ENCODE measurements at places on chromosomes 1 and 21.

- DNase-seq: no peak
These were observed 64.4 kb upstream of the TLR5 start for GRCh38 chr1:223207293-223208066.

GRCh38 chr1:73868810-73869336 is 329.1 kb downstream of the LRRIQ3 start:
- DNase-seq: no peak

DNA sequence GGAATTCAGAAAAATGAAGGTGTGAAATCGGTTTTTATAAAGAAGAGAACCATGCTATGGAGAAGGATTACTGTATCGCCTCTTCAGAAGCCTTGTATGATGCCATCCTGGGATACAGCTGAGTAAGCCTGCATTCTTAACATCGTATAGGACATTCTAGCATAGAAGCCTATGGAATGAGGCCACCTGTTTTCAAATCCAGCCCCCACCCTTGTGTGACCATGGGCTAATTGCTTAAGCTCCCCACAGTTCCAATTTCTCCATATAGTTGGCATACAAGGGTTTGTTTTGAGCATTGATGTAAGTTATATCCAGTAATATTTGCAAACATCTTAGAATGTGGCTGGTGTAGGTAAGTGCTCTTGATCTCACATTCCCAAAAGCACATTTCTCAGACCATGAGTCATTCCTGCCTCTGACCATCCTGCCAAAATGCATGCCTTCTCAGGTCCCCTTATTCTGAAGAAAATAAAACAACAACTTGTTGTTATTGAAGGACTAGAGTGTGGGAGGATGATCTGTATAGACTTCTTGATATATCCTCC is 1.5 kb downstream of the OR14A2 start:
- no peak for DNase-seq

DNA sequence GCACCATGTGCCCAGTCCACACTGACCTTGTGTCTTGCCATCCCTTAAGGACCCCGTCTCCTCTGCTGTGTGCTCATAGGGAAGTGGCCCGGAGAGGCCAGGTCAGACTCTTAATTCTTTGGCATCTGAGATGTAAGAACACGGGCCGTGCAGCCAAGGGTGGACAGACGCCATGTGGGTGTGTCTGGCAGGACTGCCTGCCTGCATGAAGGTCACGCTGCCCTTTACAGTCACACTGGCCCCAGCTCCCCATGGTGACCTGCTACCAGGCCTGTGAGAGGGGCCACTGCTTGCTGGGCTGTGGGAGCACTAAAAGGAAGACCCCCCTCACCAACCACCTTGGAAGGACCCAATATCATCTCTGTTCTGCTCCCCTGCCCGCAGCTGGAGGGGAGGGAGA is 17.7 kb downstream of the DHRS3 start:
- DNase-seq: no peak

GRCh38 chr1:114002492-114003239 is 23.4 kb downstream of the OLFML3 start:
- DNase-seq: no peak

GRCh38 chr1:78171736-78172590 is 126.2 kb downstream of the GIPC2 start:
- DNase-seq: no peak

DNA sequence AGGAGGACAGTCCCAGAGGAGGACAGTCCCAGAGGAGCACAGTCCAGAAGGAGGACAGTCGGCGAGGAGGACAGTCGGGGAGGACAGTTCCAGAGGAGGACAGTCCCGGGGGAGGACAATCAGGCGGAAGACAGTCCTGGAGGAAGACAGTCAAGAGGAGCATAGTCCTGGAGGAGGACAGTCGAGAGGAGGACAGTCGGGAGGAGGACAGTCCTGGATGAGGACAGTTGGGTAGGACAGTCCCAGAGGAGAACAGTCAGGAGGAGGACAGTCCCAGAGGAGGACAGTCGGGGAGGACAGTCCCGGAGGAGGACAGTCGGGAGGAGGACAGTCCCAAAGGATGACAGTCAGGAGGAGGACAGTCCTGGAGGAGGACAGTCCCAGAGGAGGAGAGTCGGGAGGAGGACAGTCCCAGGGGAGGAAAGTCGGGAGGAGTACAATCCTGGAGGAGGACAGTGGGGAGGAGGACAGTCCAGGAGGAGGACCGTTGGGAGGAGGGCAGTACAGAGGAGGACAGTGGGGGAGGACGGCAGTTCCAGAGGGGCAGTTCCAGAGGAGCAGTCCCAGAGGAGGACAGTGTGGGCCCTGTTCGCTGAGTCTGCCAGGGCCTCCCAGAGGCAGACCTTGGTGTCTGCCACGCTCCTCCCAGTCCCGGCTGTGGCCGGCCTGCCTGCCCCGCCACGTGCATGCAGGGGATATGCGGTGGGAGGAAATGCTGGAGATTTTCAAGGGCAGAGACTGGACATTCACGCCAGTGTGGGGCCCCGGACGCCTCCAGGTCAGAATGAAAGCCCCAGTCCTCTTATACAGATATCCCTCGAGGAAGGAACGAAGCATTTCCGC is 183.8 kb upstream of the ARHGEF16 start:
- DNase-seq: no peak

GRCh38 chr21:45541221-45542039 is 810 bp downstream of the SLC19A1 start:
- DNase-seq: peak; percentile 58

GRCh38 chr1:39080831-39081270 is 54.7 kb downstream of the NDUFS5 start:
- no peak for DNase-seq

GRCh38 chr1:245263529-245264095 is 108.8 kb downstream of the KIF26B start:
- DNase-seq: no peak

DNA sequence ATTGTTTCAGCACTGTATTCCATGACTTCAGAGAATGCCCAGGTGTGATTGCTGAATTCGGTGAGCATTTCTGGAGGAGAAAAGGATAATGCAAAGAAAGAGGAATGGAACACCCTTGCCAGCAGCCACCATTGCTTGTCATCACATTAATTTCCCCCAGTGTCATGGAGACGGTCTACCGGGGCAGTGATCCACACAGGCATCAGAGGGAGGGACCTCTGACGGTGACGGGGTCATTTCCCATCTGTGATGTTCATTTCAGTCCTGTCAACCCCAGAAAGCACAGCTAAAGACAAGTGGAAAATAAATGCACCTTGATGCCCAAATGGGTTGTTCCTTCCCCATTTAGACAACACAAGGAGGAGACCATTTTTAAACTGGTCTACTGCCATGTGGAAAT is 376.4 kb downstream of the PCP4 start:
- no peak for DNase-seq

GRCh38 chr1:186700722-186701121 is 20.5 kb upstream of the PTGS2 start:
- DNase-seq: no peak

DNA sequence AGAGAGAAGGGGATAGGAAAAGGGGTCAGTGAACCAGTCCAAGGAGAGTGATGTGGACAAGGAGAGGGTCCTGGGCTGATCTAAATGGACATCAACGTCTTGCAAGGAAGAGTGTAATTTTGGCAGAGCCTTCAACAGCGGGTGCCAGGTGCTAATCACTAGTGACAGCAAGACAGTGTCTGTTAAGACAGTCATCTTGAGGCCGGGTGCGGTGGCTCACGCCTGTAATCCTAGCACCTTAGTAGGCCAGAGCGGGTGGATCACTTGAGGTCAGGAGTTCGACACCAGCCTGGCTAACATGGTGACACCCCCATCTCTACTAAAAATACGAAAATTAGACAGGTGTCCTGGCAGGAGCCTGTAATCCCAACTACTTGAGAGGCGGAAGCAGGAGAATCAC is 12.2 kb upstream of the PADI6 start:
- DNase-seq: no peak

DNA sequence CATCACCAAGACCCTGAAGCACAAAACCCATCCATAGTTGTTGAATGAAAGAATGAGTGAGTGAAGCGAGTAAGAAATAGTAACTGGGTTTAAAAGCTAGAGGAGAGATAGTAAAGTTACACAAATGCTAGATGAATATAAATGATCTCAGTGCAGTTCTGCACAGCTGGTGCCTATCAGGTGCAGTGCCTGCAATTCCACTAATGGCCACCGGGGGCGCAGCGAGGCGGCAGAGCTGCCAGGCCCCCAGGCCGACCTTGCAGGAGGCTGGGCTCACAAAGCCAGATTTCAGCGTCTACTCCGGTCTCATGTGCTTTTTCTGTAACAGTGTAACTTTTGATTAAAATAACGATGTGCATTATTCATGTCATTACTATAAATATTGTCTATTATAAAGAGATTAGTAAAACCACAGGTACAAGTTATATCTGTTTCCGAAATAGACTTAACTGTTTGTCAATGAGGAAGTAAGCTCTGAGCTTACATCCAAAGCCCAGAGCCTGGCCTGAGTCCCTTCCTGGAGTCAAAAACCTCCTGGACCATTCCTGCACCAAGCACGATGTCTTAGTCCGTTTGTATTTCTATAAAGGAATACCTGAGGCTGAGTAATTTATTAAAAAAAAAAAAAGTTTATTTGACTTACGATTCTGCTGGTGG is 477.6 kb downstream of the NPHP4 start:
- DNase-seq: peak; percentile 46

DNA sequence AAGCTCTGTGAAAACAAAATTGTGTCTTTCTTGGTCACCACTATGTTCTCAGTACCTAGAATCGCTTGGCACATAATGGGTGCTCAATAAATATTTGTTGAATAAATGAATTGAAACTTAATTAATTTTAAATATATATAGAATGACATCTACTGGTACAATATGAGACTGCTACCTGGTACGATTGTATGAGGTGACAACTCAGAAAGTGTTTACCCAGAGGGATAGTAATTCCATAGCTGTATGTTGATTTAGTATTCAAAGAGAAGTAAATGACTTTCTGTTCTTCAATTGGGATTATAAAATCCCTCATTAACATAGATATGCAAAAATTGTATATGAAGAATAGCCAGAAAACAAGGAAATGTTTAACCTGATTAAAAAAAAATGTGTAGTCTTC is 128.7 kb downstream of the RPS6KC1 start:
- DNase-seq: no peak

GRCh38 chr1:115650961-115651360 is 9.2 kb downstream of the VANGL1 start:
- DNase-seq: no peak

DNA sequence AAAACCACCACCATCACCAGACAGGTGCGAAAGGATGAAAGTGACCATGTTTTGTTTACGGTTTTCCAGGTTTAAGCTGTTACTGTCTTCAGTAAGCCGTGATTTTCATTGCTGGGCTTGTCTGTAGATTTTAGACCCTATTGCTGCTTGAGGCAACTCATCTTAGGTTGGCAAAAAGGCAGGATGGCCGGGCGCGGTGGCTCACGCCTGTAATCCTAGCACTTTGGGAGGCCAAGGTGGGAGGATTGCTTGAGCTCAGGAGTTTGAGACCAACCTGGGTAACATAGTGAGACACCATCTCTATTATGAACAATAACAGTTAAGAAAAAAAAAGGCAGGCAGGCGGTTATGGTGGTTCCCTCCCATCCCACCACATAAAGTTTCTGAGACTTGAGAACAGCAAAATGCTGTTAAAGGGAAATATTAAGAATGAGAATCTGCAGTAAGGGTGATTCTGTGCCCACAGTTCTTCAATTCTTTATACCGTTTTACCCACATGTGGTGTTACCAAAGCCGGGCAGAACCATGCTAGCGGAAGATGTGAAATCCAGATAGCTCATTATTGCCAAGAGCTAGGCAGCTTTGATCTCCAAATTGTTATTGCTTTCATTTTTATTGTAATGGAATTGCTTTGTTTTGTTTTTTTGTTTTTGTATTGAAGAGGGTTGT is 34.5 kb upstream of the TDRD10 start:
- DNase-seq: no peak

- no peak for DNase-seq
These were observed 26.3 kb downstream of the PCSK9 start for GRCh38 chr1:55065648-55066047.

DNA sequence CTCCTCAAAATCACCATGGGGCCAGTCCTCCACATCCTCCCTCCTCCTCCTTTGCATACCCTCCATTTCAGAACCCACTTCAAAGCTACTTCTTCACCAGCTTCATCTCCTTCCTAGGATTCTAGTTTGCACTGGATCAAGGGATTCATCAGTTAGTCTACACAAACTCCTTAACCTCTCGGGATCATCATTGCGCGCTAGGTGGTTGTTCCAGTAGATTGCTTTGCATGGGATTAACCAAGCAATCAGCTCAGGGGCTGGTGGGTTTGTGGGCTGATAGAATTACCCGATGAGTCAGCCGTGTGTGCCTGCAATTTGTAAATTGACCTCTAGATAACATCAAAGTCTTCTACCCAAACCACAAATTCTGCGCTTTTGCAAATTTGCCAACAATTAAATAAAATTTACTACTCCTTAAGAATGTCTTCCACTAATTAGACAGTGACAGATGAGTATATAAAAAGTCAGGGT is 7.7 kb downstream of the KANK4 start:
- DNase-seq: no peak

GRCh38 chr1:228646717-228647522 is 88.4 kb upstream of the RHOU start:
- DNase-seq: no peak

GRCh38 chr1:111204201-111204982 is 3.9 kb upstream of the DENND2D start:
- DNase-seq: peak; percentile 70

DNA sequence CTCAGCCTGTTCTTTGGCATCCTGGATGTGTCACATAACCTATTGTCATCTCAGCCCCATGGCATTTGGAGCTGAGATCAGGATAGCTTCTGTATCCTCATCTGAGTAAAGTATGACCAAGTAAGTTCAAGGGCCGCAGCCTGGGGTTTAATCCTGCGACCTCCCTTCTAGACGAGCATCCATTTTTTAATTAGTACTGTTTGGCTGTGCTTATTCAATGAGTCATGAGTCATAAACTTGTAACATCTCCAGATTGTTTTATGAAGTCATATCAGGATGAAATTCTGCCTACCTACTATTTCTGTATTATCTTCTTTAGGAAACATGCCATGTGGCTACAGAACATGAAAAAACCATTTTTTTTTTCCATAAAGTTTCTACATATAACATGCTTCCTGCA is 119.1 kb downstream of the ERG start:
- DNase-seq: no peak

GRCh38 chr1:228988664-228989063 is 253.4 kb downstream of the RHOU start:
- no peak for DNase-seq

- DNase-seq: no peak
These were observed 73.7 kb upstream of the EDEM3 start for GRCh38 chr1:184828369-184828717.

DNA sequence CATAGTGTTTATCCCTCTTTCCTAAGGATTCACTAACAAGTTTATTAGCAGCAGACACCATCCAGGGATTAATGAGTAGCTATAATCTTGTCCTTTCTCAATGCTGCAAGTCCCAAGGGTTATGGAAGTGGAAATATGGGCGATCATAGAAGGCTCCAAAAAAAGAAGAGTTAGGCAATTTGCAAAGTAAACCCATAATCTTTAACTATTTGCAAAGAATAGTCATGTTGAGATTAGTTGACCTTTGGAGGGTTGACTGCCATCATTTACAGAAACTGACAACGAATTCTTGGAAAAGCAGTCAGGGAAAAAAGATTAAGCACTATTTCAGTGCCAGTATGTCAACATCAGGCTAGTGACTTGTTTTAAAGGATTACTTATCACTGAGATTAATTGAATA is 169.9 kb downstream of the KCNT2 start:
- no peak for DNase-seq
